ENCODE measurements at places on chromosomes 7 and 10.

- no peak for DNase-seq
Observed at GRCh38 chr10:81403451-81403850, 471.5 kb upstream of the NRG3 start.

DNA sequence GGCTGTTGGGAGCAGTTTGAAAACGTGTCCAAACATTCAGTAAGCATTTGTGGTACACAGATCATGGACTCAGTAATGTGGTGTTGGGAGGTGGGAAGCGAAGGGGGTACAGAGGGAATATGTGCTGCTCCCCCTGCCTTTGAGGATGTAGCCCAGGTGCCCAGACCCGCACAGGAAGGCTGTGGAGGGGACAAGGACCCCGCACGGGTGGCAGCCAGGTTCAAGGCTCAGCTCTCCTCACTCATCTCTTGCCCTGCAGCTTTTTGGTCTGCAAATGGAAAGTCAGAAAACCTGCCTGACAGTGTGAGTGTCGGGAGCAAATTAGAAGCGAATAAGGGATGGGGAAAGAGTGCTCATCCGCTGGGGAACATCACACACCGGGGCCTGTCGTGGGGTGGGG, 27.3 kb upstream of the EN2 start:
- no peak for DNase-seq

- no peak for DNase-seq
Observed at GRCh38 chr7:108314049-108314448, 142.2 kb downstream of the NRCAM start.

DNA sequence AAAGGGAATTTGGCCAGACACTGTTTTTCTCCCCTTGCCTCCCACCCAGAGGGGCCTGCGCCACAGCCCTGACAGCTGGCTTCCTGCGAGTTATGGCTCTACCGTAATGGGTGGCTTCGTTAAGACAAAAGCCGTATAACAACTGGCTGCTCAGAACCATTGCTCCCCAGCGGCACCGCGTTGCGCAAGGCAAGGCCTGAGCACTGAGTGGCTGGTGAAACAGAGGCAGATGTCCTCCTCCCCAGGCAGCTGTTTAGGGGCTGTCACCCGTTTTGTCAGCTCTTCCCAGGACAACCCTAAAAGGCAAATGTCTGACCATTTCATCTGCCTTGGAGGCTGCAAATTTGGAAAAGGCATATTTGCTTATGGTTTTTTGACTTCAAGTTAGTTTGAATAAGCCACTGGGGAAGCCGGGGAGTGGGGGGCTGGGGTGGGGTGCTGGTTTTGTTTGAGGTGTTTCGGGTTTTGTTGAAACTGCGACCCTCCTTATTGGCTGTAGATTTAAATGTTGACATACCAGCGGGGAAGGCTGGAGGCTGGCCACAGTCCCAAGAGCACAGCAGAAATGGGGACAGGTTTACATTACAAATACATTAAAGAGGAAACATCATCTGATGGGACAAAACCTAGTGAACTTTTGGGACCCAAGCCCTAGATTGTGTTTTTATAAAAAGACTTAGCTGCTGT, 681 bp upstream of the SPOCK2 start:
- DNase-seq = peak; percentile 38

DNA sequence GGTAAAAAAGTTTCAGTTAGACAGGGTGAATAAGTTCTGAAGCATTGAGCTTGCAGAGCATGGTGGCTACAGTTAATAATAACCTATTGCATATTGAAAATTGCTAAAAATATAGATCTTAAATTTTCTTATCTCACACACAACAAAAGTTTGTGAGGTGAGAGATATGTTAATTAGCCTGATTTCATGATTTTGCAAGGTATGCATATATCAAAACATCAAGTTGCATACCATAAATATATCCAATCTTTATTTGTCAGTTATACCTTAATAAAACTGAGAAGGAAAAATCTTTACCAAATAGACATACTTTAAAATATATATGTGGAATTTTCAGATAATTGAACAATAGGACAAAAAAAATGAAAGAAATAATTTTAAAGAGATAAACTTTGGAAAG, 16.6 kb downstream of the TAC1 start:
- DNase-seq = no peak

- no peak for DNase-seq
Observed at GRCh38 chr7:141558544-141559183, 7.5 kb downstream of the AGK start.

- no peak for DNase-seq
Observed at GRCh38 chr7:146554556-146554955, 438.0 kb downstream of the CNTNAP2 start.

GRCh38 chr7:10181996-10182395, 791.7 kb upstream of the PHF14 start:
- no peak for DNase-seq

DNA sequence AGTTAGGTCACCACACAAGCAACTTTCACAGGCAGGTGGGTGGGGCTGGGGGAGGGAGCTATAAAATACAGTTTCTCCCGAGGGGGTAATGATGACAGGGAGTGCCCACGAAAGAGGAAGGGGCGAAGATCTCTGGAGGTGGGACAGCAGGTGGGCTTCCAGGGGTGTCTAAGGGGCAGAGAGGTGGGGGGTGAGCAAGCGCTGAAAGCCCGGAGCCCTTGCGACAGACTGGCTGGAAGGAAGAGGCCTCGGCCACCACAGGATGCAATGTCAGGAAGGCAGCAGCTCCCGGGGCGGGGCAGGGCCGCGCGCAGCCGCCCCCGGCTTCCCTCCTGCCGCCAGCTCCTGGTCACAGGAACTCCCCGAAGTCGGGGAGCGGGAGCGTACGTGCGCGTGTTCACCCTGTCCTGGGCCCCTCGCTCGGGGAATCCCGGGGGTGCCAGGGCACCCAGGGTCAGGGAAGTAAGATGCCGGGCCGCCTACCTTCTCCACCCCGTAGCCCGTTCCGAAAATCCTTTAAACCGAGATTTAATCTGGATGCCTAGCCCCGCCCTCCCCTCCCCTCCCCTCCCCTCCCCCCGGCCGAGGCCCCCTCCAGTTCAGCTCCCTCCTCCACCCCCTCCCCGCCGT, 105.2 kb upstream of the PPIF start:
- peak; percentile 11 for DNase-seq

DNA sequence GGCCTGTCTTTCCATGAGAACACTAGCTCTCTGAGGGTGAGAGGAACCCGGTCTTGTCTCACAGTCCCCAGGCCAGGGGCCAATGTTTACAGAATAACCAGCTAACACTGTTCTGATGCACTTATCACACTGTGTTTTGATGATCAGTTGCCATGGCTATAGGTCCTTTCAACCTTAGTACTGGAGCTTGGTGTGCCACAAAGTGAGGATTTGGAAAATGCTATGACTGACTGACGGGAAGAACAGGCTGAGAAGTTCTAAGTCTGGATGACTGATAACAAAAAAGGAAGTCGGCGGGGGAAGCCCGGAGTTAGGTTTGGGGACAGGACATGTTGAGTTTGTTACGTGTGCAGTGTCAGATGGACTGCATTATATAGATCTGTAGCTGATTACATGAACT, 141.8 kb downstream of the CTTNBP2 start:
- DNase-seq = no peak

DNA sequence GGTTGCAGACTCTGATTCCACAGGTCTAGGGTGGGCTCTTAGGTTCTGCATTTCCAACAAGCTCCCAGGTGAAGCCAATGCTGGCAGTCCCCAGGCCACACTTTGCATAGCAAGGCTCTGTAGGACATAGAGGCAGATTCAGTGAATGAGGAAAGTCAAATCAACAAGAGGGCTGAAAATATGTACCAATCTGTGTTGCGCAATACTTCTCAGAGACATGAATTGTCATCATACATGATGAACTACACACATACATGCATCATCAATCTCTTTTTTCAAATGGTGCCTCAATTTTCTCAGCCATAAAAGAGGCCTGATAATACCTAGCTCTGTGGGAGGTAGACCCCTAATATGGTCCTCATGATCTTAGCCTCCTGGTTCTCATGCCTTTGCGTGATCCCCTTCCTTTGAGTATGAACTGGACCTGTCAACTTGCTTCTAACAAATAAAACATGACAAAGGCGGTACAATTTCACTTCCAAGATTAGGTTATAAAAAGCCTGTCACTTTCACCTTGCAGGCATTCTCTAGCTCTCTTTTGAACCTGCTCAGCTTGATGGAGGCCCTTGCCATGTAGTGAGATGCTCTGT, 49.0 kb downstream of the PIK3CG start:
- DNase-seq = no peak

DNA sequence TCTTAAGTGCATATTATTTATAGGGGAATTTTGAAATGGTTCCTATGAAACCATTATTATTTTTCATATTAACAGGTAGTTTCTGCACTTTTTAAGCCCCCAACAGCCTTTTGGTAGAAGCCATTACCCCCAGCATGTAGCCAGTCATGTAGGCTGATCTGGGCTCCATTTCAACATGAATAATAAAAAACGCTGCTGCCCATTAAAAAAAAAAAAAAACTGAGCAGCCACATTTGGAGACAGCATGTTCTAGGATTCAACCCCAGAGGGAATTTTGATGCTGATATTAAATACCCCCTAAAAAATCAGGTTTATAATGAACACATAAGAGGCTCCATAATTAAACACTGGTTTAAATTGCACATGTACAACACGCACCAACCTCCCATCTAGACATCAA, 181.3 kb downstream of the RTKN2 start:
- no peak for DNase-seq

GRCh38 chr7:13560441-13560840, 429.0 kb downstream of the ETV1 start:
- DNase-seq = no peak

GRCh38 chr10:103481974-103482531, 3.0 kb upstream of the CALHM3 start:
- DNase-seq = no peak

DNA sequence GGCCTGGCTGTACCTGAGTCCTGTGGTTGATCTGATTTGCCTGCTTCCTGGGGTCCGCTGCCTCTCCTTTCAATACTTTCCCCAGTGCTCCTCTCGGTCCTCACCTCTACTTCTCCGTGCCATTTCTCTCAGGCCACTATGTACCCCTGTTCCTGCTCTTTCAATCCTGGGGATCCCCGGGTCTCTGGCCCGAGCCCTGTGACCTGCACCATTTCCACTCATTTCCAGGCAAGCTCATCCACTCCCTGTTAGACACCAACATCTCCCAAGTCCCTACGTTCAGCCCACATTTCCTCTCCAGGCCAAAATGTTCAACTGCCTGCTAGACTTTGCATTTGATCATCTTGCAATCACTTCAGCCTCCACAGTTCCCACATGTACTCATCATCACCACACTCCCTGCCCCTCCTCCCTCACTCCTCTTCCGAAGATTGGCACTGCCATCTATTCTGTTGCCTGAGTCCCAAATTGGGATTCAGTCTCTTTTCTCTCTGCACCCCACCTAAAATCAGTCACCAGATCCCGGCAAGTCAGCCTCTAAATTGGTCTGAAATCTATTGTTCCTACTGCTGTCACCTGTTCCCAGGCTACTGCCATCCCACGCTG, 34.4 kb upstream of the ZMIZ1 start:
- no peak for DNase-seq

DNA sequence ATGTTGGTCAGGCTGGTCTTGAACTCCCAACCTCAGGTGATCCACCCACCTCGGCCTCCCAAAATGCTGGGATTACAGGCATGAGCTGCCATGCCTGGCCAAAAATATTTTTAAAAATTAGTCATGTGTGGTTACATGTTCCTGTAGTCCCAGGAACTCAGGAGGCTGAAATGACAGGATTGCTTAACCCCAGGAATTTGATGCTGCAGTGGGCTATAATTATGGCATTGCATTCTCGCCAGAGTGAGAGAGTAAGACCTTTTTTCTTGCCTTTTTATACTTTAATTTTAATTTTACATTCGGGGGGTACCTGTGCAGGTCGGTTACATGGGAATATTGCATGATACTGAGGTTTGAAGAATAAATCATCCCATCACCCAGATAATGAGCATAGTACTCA, 86.6 kb upstream of the ZNF92 start:
- no peak for DNase-seq

DNA sequence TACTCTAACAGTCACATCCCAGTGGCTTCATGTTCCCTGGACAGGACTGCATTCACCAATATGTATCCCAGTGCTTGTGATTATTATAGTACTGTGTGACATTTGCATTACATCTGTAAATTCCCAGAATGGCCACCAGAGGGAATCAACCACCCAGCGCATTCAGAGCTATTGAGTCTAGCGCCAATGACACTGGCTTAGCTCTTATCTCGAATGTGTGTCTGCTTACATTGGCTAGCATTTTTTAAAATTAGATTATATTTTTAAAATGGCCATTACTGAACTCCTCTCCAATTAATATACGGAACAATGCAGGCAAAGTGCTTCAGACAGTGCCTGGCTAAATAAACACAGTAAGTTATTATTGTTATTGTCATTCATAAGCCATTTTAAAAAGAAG, 36.3 kb downstream of the TRIL start:
- no peak for DNase-seq

- no peak for DNase-seq
Observed at GRCh38 chr10:93838278-93838677, 55.5 kb upstream of the SLC35G1 start.

- DNase-seq = no peak
Observed at GRCh38 chr10:23696476-23696875, 257.6 kb downstream of the OTUD1 start.

DNA sequence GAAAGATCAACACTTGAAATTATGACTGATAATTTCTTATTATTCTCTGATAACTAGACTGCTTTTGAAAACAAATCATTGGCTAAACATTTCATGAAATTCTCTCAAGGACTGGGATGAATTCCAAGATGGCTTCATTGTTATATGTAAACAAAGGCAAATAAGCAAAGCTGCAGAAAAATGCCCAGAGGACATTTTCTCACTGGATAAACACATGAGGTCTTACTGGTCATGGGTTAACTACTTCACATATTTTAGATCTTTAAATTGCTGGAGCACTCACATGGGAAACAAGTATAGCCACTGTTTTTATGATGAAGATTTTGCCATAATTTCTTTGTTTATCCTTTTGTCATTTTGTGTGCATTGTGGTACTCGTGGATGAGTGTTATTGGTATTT, 239.1 kb downstream of the PHF14 start:
- DNase-seq = no peak

DNA sequence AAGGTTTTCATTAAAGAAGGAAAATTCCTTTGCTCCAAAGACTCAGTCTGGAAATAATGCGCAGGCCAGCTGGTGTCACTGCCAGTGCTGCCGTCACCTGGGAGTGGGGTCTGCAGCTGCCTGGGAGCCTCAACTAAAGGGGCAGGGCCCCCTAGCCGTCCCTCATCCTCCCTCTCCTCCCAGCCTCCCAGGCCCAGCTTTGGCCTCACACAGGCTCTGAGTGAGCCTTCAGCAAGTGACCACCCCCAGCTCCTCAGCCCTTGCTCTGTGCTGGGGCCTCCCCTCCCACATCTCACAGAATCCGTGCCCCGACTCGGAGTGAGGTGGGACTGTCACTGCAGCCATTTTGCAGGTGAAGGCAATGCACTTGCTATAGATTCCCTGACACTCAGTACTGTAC, 11.1 kb upstream of the RET start:
- DNase-seq = no peak

DNA sequence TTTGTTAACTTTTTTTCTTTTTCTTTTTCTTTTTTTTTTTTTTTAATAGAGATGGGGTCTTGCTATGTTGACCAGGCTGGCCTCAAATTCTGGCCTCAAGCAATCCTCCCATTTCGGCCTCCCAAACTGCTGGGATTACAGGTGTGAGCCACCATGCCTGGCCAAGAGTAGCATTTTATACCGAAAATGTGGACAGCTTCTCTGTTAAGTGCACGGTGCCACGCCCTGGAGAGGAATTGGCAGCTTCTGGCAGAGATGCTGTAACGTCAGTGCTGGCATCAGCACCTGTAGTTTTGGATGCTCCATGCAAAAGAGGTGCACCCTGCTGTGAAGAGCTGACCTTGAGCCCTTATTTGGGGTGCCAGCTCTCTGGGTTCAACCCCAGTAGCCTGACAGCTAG, 18.2 kb downstream of the IL15RA start:
- DNase-seq = no peak

Measured in effector memory CD4-positive, alpha-beta T cell (primary cell).